ENCODE measurements at places on chromosomes 7 and 10.
A peak's percentile ranks its signal among the peaks of the same experiment; 100 is the strongest.

- DNase-seq: no peak
These were observed 117.9 kb upstream of the COL1A2 start for GRCh38 chr7:94276795-94277194.

GRCh38 chr10:97011397-97011796, 174.4 kb downstream of the SLIT1 start:
- DNase-seq: no peak

DNA sequence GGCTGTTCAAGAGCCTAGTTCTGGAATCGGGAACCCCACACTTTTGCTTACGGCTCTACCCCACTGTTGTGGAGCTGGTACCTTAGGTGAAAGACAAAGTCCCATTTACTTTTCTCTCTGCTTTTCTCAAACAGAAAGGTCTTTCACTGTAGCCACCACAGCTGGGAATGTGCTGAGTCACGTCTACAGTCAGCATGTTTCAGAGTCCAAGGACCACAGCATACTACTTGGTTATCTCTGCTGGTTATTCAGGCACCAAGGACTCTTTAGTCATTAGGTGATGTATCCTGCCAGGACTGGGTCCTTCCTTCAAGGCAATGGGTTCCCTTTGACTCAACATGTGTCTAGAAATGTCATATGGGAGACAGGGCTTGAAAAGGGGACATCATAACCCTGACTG, 266.8 kb upstream of the STEAP1 start:
- DNase-seq: no peak

DNA sequence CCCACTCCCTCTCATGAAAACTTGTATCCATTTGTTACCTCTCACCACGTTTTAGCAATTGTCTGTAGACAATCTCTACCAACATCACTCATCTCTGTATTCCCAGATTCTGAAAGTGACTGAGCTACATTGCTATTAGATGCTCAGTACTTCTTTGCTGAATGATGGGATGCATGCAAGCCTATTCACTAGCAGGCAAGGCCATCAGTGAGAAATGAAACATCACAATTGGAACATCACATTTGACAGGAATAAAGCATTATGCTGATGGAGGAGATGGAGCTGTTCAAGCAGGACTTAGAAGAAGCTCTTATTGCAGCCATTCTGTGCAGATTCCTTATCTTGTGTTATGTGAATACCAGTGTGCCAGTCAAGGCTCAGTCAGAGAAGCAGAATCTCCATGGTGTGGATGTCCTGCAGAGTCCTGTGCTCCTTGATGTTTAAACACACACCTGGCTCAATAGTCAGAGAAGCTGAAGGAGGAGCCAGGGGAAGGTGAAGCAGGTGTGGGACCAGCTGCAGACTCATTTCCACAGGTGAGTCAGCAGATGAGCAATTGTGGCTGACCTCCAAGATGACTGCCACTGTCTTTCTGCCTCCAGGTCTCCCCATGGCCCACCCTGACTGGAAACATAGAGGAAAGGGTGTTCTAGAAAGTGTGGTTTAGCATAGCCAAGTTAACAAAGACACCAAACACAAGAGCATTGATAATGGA, 965.5 kb downstream of the GRID1 start:
- DNase-seq: no peak

GRCh38 chr7:16063716-16064675, 357.3 kb downstream of the CRPPA start:
- no peak for DNase-seq

- DNase-seq: no peak
These were observed 8.2 kb downstream of the BLNK start for GRCh38 chr10:96263176-96263575.

DNA sequence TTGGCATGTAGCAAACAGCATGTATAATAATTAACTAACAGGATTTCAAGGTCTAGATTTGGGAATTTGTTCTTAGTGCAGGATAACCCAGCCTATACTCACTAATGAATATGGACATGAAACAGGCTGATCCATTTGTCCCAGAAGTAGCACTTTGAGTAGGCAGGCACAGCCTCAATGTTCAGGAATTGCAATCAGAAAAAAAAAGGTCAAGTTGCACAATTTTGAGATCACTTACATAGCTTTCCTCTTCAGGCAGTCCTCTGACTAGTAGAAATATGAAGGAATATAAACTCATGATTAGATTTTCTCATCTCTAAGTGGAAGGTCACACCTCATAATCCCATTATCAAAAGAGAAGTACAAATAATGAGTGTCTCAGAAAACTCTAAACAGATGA, 921.4 kb upstream of the CELF2 start:
- no peak for DNase-seq

GRCh38 chr7:55483046-55483445, 89.3 kb downstream of the VOPP1 start:
- no peak for DNase-seq

- no peak for DNase-seq
These were observed 539.5 kb upstream of the FZD8 start for GRCh38 chr10:36181426-36182178.

DNA sequence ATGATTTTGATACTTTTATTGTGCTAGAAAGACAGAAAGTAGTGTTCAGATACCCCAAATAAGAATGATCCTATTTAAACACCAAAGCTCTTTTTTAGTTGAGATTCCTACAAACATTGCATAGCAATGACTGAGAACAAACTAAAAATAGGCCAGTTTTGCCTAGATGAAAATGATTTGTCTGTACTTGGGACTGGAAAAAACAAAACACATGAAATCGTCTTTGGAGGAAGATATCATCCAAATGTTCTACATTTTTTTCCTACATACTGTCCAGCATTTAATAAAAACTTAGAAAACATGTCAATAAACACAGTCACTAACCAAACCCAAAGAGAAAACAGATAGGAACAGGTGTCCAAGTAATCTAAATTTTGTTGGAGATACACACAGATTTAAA, 111.6 kb upstream of the MEOX2 start:
- DNase-seq: no peak

- DNase-seq: no peak
These were observed 171.5 kb upstream of the ADCY1 start for GRCh38 chr7:45402480-45403218.

DNA sequence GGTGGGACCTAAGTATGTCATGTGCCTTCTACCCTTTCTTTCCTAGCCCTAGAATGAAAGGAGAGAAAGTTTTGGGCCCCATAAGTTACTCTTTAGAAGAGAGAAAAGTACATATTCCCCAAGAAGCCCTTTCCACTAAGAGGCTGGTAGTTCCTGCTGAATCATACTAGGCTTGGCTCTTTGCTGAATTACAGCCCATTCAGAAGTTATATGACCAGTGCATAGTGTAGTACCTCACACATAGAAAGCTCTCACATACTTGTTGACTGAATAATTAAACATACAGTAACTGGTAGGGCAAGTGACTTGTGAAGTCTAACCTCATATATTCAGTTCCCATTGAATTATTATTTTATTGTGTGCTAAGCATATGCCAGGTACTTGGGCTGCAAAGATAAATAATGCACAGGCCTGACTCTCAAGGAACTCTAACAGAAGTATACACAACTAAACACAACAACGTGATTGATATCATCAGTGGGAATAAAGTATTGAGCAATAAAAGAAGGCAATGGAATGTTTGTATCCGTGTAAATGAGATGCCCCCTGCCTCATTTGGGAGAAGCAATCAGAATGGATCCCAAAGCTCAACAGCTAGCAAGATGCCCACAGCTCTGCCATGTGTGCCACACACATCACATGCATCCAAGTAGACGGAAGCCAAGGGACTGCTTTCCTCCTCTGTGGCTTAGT, 38.9 kb upstream of the UBN2 start:
- no peak for DNase-seq

DNA sequence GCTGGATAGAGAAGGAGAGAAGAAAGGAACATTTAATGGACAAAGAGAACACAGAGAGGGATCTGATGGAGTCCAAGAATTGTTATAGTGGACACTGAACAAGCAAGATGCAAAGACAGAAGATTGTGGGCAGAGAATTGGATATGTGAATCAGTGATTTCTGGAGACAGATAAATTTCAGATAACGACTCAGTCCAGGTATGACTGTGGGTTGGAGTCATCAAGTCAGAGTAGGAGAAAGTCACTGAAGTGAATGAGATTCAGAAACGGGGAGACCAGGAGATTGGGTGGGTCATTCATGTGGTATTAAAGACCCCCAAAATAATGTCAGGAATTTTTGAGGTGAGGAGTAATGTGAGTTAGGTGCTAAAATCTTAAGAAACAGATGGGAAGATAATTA, 23.0 kb downstream of the ASB4 start:
- DNase-seq: no peak

DNA sequence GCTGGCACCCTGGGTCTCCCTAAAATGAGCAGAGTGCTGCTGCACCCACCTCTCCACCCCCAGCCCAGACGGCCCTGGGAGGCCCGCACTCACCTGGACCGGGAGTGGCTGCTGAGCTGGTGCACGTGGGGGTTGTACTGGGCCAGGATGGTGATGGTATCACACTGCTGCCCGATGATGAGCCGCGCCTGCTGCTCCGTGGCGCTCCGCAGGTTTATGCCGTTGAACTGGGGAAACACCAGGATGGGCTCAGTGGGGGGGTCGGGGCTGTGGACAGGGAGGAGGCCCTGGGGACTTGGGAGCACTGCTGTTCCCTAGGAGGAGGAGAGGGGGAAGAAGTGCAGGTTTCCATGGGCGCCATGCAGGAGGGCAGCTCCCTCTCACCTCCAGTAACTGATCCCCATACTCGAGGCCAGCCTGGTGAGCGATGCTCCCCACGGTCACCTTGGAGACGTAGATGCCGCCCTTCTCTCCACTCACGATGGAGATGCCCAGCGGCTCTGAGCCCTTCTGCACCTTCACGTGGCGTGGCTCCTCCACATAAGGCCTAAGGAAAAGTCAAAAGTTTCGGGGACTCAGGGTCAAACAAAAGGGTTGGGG, 114.6 kb downstream of the DLG5 start:
- DNase-seq: no peak

DNA sequence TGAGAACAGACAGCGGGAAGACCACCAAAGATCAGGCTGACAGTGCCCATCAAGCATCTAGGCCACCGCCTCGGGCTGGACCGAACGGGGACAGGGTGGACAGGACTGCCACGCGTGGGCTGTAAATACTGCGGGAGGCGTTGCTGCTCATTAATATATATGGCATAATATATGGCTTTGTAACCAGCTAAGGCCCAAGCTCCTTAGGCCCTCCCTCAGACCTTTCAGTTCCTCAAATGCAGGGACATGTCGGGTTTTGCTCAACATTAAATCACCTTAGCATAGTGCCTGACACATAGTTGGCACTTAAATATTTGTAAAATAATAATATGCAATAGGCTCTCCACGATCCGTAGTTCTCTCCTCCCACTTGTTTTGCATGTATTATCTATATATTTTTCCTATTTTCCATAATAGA, 402 bp upstream of the TMEM168 start:
- DNase-seq: no peak

GRCh38 chr7:106766551-106766950, 98.5 kb upstream of the PIK3CG start:
- no peak for DNase-seq

GRCh38 chr10:77381750-77382149, 255.9 kb downstream of the KCNMA1 start:
- no peak for DNase-seq

GRCh38 chr7:41385996-41386395, 316.9 kb downstream of the INHBA start:
- no peak for DNase-seq

DNA sequence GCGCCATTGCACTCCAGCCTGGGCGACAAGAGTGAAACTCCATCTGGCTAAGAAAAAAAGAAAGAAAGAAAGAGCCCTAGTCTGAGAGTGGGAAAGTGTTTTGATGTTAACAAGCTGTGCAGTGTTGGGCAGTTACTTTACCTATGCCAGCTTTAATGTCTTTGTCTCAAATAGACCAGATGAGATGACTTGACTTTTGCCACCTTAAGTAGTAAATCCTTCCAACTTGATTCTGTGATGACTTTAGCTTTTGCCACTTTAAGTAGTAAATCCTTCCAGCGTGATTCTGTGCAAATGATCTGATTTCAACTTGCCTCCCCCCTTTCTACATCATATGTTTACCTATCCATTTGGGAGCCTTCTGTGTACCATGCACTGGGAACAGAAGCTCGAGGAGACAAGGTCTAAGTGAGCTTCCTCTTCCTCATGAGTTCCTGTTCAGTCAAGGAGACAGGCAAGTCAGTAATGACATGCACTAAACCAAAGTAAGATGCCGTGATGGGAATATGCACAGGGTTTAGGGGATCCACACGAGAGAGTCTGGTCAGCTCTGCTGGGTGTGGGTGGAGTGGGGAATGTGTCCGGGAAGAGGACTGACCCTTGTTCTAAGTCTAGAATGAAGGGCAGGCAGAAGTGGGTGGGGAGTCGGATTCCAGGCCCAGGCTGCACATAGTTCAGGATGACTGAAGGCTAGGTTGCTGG, 17.2 kb downstream of the INPP5F start:
- no peak for DNase-seq

- no peak for DNase-seq
These were observed 169.7 kb downstream of the NRF1 start for GRCh38 chr7:129780974-129781927.

- DNase-seq: peak; percentile 56
These were observed 63.9 kb downstream of the TMEM209 start for GRCh38 chr7:130141161-130141883.

DNA sequence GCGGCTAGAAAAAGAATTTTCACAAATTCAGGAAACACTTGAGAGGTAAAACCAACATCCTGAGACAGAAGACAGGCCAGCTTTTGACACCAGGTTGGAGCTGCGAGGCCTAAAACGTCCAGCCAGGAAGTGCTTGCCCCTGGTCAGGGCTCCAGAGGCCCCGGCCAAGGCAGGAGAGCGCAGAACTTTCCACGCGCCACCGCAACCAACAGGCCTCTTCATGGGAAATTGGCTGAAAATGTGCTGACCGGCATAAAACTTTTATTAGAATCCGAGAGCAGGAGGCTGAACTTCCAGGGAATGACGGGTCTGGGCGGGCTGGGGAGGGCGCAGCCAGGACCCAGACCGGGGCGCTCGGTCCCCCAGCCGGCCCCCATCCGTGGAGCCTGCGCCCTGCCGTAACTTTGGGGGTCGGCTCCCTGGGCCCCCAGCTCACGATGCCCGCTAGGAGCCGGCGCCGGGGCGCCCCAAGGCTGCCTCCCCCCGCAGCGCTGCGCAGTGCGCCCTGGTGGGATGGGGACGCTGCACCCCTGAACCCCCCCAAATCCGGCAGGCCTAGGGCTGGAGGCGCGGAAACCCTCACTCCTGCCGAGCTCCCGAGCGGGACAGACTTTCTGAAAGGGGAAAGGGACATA, 414.0 kb upstream of the MKI67 start:
- DNase-seq: no peak
